HepG2 (cell line): ENCODE measurements at places on chromosomes 7 and 10. TPM values are rescaled to one million over a fixed set of nuclear protein-coding genes. Genes with fewer than 3 reads are reported as not detected.

GRCh38 chr10:4436103-4436502, 389.9 kb upstream of the AKR1E2 start:
- DNase-seq, result no peak
- no peaks in the 10 kb centered on the region for H3K36me3 ChIP-seq
- no peak overlapping the region for H3K4me3 ChIP-seq
- 0 out of 2 replicates have a peak, but pooled peaks cover 8% of the 10 kb centered on the region for H3K4me1 ChIP-seq
- no peak overlapping the region for H3K27ac ChIP-seq
- H3K27me3 ChIP-seq, result peaks cover 4% of the 10 kb centered on the region; the same call in 1 of the 3 replicates

The LMOD2 gene
- not detected in 2 replicates for polyA plus RNA-seq

DNA sequence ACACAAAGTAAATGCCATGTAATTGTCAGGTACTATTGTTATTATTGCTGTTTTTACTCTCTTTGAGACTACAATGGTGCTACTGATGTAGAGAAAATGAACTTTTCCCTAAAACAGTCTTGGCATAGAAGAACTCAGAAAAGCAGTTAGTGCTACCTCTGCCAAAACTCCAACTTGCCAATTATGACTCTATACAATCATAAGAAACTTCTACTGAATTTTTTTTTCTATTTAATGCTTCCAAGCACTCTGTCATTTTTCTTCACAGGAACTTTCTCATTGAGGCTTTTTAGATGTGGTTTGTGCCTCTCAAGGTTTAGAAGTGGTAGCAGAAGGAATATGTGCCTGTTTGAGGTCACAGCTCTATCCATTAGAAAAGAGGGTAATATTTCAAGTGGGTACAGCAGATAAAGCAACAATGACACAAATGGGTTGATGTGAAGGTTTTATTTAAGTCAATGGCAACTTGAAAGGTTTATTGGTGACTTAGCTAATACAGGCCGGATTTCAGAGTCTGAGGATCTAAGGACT, 64.0 kb upstream of the FERD3L start:
- H3K36me3 ChIP-seq, result no peaks in the 10 kb centered on the region
- H3K4me1 ChIP-seq, result no peaks in the 10 kb centered on the region
- no peak for DNase-seq

DNA sequence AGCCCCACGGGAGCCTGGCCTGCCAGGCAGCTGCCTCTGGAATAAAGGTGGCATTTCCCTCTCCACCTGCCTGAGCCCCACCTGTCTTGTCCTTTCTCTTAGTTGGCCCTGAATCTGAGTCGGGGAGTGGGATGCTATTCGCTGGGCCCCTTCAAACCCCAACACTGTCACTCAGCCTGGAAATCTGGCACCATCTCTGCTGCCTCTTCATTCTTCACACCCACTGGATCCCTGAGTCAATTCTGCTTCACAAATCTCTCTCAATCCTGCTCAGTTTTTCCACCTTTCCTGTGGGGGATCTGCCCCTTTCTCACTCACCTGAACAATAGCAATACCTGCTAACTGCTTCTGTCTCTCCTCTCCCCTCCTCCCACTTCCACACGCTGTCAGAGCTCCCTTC, 10.6 kb downstream of the CRTAC1 start:
- H3K4me1 ChIP-seq, result no peaks in the 10 kb centered on the region
- H3K27ac ChIP-seq, result no peak overlapping the region
- no peak for DNase-seq

DNA sequence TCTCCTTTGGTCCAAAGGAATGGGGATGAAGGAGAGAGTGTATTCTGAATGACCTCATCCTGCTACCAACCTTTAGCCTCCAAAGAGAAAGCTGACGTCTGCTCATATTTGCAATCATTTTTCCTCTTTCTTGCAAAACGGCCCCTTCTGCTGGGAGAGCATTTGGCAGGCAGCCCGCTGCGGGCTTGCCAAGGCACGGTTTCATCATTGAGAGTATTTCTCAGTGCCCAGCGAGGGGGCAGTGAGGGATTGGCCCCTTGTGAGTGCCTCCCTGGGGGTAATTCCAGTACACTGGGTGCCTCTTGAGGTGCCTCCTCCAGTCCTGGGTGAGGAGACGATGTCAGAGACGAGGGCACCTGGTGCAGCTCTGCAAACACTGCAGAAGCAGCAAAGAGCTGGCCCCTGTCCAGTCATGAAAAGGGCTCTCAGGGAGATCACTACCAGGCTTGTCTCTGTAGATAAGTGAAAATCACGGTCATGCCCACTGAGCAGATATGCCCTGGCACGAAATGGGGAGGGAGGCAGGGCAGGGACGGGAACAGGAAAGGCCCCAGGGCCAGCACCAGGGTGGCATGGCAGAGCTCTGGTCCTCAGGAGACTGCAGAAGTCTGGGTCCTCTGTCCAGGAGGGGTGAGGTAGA, 48.7 kb upstream of the SHH start:
- peaks cover 24% of the 10 kb centered on the region for H3K27me3 ChIP-seq
- DNase-seq, result no peak
- H3K4me1 ChIP-seq, result peaks cover 22% of the 10 kb centered on the region
